Stimulated activated CD8-positive, alpha-beta memory T cell treated with anti-CD3 and anti-CD28 coated beads, Interleukin-4, amount 100 ng/mL, for 48 hours (primary cell): ENCODE measurements at places on chromosomes 12 and 14.
A peak's percentile ranks its signal among the peaks of the same experiment; 100 is the strongest.

DNA sequence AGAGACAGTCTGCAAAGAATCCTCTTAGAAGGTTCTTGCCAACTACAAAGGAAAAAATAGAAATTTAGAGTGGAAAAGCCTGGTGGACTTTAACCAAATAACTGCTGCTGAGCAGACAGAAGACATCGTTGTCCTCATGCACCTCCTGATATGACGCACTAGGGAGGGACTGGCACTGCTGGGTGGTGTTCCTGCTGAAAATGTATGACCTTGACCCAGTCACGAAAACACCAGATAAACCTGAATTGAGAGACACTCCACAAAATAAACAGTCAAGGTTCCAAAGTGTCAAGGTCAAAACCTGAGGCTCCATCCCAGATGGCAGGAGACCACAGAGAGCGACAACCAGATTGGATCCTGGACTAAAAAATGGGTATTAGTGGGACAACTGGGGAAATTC lies 61.9 kb downstream of the CHGA start:
- DNase-seq, result no peak

GRCh38 chr14:72706485-72706884 lies 187.4 kb downstream of the DPF3 start:
- DNase-seq, result no peak

DNA sequence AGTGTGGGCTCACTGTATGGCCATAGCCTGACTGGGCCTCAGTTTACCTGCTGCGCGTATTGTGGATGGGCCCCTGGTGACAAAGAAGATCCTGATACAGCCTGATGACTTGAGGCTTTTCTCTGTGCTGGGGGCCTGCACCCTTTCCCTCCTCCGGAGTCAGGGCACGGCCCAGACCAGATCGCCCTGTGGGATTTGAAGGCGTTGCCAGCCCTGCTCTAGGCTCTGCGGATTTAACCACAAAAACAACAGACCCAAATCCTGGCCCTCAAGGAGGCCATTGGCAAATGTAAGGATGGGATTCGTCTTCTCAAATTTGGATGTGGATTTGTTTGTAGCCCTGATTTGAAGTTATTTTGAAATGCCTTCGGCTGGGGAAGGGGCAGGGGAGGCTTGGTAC lies 195.8 kb downstream of the TSPAN9 start:
- no peak for DNase-seq

DNA sequence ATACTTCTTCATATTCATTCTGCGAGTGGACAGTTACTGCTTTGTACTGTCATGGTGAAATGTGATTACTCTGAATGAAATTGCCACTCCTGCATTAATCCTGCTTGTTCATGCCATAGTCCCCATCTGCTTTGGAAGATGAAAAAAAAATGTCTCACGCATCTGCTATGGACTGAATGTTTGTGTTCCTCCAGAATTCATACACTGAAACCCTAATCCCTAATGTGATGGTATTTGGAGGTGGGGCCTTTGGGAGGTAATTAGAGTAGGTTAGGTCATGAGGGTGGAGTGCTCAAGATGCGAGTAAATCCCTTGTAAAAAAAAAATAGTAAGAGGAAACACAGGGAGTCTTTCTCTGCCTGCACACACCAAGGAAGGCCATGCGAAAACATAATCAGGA lies 427.2 kb downstream of the TMTC2 start:
- DNase-seq, result no peak

DNA sequence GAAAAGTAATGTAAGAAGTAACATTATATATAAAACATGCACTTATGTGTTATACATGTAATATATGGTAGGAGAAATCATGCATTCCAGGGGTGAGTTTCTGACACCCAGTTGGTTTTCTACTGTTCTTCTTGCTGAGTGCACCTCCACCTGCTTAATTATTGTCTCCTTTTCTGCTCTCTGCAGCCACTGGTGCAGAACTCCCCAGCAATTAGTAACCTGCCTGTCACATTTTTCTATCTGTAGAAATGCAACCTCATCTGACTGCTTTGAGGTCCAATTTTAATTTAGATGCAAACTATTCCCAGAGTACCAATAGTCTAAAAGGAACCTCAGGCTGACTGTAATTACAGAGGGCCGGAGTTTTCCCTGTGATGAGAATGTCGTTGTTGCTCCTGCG lies 842.1 kb downstream of the AACS start:
- no peak for DNase-seq

DNA sequence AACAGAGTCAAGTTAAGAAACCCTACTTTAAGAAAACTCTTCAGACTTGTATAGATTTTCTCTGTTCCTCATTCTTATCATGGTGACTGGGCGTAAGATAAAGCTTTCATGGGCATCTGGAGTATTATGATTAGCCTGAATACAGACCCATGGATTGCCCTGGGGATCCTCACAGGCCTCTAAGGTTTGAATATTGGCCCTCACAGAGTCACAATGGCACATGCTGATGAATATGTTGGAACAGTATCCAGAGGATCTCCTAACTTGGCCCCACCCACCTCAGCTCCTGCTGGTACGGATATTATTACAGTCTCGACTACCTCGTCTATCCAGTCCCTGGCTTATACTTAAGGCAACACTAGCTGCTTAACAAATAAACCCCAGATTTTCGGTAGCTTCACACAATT lies 8.1 kb downstream of the OSBPL8 start:
- DNase-seq, result no peak

- DNase-seq, result no peak
Observed at GRCh38 chr14:79580414-79580813, 630.9 kb downstream of the DIO2 start.

DNA sequence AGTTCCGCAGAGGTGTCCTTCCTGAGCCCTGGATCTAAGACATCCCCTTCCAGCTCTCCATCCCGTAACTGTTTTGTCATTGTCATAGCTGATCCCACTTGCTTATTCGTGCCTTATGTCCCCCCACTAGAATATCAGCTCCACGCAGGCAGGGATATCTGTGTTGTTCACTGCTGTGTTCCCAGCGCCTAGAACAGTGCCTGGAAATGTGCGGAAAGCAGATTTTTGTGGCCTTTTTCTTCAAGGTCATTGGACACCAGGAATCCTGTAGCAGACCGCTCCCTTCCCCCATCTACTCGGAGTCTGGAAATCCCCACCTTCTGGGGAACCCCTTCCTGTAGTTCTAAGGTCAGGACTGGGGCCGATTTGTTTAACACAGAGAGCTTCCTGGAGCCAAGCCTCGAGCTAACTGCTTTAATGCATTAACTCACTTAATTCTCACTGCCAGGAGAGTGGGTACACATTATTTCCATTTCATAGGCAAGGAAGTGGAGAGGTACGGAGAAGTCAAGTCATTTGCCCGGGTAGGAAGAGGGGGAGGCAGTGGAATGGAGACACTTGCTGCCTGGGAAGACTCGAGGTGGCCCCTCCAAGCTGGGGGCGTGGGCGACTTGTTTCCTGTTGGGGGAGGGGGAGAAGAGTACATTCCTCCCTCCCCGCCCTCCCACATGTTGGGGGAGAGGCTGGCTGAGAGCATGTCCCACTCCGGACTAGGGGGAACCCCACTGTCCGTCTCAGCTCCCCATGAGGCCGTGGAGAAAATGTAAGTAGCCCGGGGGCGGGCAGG lies 1.2 kb upstream of the SH2B3 start:
- peak; percentile 86 for DNase-seq

GRCh38 chr12:15627995-15628945 lies 160.9 kb downstream of the EPS8 start:
- no peak for DNase-seq

DNA sequence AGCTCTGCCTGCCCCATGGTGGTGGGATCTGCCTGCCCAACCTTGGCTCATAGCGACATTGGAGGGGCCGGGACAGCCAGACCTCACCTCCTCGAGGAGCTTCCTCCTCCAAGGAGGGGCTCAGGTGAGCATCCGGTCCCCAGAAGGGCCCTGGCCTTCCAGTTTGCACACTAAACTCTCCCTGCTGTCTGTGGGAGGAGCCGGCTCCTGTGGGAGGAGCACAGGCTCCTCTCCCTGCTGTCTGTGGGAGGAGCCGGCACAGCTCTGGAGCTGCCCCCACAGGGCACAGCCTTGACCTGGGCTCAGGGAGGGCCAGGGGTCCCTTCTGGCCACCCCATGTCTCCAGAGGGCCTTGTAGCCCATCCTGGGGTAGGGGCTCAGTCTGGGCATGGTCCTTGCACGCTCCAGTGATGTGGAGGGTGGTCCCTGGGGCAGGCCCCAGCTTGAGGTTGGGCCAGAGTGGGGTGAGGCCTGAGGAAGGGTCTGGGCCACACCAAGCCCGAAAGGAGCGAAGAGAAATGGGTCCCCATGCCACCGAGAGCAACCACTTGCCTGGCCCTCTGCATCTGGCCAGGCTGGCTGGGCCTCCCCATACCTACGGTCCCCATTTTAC lies 147.5 kb upstream of the C14orf180 start:
- DNase-seq, result no peak

DNA sequence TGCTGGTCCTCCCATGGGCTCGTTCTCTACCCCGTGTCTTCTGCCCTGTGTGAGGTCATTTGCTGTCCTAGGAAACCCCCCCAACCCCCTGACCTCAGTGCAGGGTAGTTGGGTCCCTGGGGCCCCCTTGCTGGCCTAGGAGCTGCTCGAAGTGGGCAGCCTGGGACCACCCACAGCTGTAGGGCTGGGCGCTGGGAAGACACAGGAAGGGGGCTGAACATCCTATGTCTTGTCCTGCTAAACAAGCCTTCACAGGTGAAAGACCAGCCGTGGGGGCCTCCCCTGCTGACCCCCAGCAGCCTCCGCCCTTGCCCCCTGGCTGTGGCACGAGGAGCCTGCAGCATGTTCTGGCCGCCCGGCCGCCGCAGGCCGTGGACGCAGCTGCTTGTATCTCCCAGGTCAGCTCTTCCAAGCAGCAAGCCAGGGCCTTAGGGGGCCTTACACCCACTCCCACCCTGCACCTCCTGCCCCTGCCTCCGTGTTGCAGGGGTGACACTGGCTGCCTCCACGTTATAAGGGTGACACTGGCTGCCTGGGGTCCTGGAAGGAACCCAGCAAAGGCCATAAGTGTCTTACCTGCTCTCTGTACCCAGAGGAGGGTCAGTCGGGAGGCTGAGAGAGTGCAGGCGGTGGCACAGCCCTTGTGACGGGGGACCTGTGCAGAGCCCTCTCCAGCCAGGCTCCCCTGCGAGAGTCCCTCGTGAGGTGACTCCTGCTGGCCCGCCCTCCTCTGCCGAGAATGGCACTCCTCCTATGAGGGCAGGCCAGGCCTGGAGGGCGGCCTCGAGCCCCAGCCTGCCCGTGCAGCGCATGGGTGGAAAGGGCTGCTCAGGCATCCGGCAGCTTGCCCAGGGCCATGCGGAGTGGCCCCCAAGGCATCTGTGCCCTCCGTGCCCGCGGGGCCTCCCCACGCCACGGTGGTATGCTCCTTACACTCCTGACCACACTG lies 11.5 kb upstream of the TEX22 start:
- DNase-seq, result no peak

- no peak for DNase-seq
Observed at GRCh38 chr14:94278731-94279130, 14.3 kb downstream of the SERPINA10 start.

DNA sequence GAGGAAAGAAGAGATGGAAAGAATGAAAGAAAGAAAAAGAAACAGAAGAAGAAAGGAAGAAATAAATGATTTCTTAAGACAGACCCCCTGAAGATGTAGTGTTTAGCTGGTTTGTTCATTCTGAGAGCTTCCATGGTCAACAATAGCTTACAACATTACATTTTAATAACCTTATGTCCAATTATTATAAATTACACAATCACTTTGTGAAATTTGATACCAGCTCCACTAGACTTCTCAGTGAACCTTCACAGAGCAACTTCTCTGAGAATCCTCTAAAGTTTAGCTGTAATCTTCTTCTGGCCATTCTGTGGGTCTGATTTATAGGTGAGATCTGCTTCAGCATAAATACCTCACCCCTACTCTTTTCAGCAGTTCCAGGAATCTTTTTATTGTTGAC lies 27.9 kb downstream of the SIX1 start:
- DNase-seq, result no peak

DNA sequence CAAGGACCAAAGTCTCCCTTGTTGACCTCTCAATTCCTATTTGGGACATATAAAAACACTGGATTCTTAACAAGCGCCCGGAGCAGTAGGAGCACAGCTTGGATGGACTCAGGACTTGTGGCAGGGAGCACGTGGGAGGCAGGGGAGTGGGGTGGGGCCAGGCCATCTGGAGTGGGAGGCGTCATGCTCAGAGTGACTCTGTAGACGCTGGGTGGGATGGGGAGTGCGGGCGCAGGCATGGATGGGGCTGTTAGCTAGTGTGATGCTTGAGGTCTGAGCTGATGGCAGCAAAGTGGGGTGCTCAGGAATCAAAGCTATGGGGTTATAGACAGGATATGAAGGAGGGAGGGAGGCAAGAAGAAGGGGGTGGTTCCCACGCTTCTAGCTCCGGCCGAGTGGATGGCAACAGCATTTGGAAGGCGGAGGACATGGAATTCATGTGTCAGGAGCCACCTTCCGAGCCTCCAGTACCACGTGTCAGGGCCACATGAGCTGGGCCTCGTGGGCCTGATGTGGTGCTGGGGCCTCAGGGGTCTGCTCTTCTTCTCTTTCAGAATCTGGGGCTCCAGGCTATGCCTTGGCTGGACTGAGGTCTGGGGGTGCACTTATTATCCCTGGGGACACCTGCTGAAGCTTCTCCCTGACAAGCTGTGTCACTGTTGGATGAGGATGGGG lies 26.2 kb downstream of the MEG3 start:
- DNase-seq, result no peak

DNA sequence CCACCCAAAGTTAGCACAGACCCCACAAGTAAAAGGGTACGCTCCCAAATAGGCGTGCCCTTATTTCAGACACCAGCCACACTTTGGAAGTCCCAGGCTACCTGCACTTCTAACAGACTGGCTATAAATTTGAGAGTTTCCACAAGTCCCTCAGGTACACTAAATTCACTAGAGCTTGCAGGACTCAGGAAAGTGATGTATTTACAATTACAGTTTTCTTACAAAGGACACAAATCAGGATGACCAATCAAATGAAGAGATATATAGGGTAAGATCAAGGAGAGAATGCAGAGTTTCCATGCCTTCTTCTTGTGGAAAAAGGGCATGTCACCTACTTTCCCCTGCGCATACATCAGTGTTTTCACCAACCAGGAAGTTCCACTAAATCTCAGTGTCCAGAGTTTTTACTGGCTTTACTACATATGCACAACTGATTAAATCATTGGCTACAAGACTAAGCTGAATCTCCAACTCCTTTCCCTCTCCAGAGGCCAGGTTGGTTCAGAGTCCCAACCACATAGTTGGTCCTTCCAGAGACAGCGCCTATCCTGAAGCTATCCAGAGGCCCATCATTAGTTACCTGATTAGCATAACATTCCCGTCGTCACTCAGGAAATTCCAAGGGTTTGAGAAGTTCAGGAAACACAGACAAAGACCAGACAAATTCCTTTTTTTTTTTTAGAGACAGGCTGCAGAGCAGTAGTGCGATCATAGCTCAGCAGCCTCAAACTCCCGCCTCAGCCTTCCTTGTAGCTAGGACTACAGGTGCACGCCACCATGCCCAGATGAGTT lies 84.2 kb downstream of the DENND5B start:
- DNase-seq, result no peak

DNA sequence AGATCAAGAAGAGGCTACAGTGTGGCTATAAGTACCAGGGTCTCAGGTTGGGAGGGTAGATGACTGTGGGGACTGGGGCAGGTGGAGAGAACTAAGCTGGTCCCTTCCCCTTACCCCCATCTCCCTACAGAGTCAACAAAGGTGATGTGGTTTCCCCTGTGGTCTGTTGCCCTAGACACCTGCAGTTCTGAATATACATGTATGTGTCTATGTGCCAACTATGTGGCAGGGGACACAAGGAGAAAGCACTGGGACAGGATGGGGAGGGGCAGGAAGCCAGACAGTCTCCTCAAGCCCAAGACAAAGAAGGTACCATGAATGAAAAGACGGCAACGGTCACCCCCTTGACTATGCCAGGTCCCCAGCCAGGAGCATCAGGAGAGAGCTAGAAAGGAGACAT lies 4.5 kb upstream of the HDAC7 start:
- DNase-seq, result no peak

GRCh38 chr14:68476212-68477109 lies 316.4 kb downstream of the ZFP36L1 start:
- no peak for DNase-seq
